ENCODE measurements at places on chromosomes 4 and X.

- DNase-seq: no peak
Observed at GRCh38 chr4:14184265-14184664, 556.7 kb upstream of the BOD1L1 start.

- no peak for DNase-seq
Observed at GRCh38 chr4:182812916-182813315, 104.3 kb downstream of the DCTD start.

DNA sequence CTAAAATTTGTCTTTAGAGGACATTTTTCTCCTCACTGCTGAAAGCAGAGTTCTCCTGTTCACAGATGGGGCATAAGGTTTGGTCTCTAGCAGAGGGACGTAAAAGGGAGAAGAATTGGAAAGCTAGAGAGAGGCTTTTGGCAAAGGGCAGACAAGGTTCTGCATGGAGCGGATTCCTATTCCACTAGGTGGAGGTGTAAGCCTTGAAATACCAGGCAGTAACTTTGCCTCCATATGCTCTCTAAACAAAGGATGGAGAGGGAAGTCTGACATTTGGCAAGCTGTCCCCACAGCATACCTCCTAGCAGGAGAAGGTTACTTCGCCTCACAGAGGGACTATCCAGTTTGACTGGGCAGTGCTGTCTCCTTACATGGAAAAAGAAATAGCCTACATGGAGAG, 174.7 kb downstream of the DACH2 start:
- no peak for DNase-seq

DNA sequence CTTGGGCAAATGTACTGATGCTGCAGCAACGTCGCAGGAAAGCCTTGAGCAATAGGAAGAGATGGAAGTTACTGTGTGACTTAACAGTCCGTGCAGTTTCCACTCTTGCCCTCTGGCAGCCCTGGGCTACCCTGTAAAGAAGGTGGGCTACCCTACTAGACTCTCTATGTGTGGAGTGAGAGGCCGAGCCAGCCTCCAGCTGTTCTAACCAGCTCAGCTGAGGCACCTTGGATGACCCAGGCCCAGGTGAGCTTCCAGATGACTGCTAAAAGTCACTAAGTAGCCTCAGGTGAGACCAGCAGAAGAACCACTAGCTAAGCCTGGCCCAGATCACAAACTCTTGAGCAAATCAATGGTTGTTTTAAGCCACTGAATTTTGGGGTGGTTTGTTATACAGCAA, 34.9 kb upstream of the PPP2R2C start:
- no peak for DNase-seq

DNA sequence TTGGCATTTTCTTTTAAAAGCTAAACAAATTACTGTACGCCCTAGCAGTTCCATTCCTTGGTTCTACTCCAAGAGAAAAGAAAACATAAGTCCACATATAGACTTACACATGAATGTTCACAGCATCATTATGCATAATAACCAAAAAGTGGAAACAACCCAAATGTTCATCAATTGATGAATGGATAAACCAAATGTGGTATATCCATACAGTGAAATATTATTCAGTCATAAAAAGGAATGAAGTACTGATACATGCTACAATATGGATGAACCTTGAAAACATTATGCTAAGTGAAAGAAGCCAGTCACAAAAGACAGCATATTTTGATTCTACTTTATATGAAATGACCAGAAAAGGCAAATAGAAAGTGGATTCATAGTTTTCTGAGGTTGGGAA, 36.5 kb downstream of the MED14 start:
- no peak for DNase-seq

- no peak for DNase-seq
Observed at GRCh38 chr4:41256131-41256739, 493 bp upstream of the UCHL1 start.

DNA sequence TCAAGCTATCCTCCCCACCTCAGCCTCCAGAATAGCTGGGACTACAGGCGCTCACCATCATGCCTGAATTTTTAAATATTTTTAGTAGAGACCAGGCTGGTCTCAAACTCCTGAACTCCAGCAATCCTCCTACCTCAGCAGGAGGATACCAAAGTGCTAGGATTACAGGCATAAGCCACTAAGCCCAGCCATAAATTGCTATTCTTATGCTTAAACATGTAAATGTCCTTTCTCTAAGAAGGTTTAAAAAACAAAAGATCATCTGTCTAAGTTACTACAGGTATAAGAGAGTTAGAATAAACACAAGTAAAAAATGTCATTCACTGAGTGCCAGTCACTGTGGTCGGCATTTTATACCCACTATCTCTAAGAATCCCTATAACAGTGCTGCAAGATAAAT, 28.3 kb downstream of the PRMT9 start:
- DNase-seq: no peak

GRCh38 chr4:8266088-8266487, 3.5 kb upstream of the HTRA3 start:
- no peak for DNase-seq
